Activated CD4-positive, alpha-beta memory T cell treated with anti-CD3 and anti-CD28 coated beads, Interleukin-2, amount 10 ng/mL, durations not matched to agents 7 days and 5 days (primary cell): ENCODE measurements at places on chromosomes 2 and 18. TPM values are rescaled to one million over a fixed set of nuclear protein-coding genes. Genes with fewer than 3 reads are reported as not detected.

DNA sequence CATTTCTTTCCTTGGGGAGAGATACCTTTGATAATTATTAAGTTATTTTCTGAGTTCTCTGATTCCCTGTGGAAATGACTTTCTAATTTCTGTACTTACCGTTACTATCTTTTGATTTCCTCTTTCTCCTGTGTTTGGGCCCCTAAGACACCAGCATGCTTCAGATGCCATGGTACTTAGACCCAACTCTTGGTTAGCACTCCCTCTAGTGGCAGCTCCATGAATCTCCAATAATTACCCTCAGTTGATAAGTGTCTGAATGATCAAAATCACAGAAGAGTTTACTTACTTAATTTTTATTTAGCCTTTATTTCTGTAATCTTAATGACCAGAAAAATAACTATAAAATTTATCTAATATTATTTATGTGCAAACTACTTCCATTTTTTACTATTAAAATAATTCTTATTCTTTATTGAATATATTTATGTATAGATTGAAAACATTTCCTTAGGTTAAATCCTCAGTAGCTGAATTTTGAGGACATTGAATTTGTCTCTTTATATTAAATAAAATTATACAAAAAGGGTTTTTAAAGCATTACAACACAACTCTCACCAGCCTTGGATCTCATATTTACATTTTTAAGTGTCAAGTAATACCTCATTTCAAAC is 300.4 kb downstream of the KCNS3 start:
- DNase-seq = peak; percentile 23

DNA sequence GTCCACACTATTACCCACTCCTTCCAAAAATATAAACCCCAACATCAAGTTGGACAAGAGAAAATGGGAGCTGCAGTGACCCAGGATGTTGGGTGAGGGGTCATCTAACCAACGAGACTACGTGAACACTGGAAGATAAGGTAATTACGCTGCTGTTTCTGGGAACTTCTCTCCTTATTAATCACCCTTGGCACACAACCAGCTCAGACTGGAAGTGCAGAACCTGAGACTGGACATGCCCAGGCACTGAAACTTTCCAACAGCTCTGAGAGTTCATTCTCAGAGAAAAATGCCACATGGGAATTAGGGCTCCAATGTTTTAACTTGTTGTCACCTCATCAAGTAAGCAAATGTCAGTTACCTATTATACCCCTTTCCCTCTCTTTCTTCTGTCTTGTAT is 135.3 kb downstream of the CCDC148 start:
- DNase-seq = no peak

DNA sequence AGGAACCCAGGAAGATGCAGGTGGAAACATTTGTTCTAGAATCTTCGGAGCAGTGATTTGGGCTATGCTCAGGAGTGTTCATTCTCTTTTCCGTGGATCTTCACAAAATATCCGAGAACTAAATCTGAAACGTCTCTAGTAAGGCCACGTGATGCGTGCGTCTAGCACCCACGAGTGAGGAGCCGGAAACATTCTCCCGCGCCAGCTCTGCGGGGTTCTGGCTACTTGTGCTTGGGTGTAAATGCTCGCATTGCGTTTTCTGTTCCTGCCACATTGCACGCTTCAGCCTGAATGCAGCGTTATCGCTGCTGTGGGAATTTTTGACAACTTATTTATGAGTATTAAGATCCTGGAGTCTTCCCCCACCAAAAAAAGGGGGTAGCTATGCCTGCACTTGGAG is 71.4 kb downstream of the KLHL29 start:
- DNase-seq = no peak

- DNase-seq = no peak
These were observed 2.5 kb upstream of the ADRA2B start for GRCh38 chr2:96118698-96119388.

DNA sequence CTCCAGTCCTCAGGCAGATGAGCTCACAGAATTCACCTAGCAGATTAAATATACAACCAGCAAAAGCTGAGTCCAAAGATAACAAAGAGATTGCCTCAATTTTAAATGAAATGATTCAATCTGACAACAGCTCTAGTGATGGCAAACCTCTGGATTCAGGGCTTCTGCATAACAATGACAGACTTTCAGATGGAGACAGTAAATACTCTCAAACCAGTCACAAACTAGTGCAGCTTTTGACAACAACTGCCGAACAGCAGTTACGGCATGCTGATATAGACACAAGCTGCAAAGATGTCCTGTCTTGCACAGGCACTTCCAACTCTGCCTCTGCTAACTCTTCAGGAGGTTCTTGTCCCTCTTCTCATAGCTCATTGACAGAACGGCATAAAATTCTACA is 86.0 kb downstream of the PTRHD1 start:
- no peak for DNase-seq

DNA sequence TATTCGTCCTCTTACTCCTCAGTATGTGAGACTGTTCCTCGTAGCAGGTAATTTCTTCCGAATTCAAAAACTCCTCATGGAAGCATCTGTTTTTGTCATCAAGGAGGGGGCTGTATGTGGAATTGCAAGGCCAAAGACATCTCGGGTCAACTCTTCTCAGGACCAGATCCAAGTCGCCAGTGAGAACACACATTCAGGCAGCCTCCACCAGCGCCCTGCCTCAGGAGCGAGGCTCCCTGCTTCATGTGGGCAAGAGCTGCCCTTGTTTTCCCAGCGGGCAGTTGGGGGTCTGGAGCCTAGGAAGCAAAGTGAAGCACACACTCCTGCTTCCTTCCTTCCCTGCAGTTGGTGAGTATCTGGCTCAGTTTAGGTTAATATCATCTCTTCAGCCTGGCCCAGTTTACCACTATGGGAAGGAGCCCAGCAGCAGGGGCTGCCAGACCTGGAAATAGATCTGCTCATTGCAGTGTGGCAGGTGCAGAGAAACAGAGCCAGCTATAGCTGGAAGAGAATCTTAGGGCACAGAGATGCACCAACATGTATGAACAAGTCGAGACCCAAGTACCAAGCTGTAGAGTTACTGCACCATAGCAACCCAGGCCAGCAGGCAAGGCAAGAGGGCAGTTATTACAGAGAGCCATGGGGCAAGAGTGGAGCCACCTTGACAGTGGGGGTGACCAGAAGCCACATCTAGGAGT is 25.3 kb downstream of the TMEM127 start:
- DNase-seq = no peak

GRCh38 chr2:64586883-64587481 is 62.9 kb downstream of the AFTPH start:
- DNase-seq = no peak

- DNase-seq = no peak
These were observed 115.1 kb downstream of the RTP5 start for GRCh38 chr2:241984658-241985057.

- DNase-seq = no peak
These were observed 81.0 kb downstream of the SEMA4F start for GRCh38 chr2:74735009-74735408.

GRCh38 chr18:54100920-54101470 is 123.5 kb downstream of the MBD2 start:
- DNase-seq = no peak

DNA sequence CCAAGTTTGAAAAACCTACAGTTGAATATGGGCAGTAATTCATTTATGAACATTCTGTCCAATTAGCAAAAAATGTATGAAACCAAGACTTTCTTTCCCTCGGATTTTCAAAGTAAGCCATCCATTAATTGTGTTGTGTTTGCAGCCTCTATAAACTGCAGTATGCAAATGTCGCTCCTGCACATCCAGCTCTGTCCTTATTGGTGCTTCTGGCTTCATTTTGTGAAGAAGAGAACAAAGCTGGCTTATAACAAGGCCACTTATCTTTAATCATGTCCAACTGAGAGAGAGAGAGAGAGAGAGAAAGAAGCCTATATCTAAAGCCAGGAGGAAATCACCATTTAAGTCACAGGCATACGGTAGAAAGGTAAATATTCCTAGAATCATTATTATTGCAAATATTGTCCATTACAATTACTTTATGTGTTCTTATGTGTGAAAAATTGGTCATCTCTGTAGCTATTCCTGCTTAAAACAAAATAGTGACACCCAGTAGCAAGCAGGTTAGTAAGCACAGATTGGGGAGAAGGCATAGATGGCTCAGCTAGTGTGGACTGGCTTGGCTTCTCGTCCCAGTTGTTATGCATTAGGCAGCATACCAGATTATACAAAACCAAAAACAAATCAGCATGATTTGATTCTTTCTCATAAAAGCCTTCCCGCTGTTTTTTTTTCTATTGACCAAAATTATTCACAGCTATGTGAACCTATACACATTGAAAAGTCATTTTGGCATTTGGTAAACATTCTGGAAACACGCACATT is 726.4 kb upstream of the SOX11 start:
- DNase-seq = no peak

- no peak for DNase-seq
These were observed 59.8 kb downstream of the NDUFA10 start for GRCh38 chr2:239965318-239965717.

GRCh38 chr18:22210311-22210754 is 40.9 kb downstream of the GATA6 start:
- DNase-seq = no peak

DNA sequence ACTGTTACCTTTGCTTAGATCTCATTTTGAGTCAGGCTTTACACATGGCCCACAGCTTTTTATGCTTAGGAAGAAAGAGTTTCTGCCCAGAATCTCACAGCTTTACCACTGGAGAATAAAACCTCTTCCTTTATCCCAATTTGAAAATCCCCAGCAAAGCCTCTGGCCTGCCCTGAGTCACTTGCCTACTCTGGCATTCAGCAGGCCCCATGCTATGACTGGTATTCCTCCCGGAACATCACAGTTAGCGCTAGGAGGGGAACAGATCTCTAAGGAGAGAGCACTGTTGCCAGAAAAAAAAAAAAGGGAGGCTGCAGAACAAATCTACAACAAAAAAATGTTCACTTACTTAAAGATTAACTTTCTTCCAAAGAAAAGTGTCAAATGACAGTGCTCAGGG is 152.9 kb upstream of the DNMT3A start:
- no peak for DNase-seq

DNA sequence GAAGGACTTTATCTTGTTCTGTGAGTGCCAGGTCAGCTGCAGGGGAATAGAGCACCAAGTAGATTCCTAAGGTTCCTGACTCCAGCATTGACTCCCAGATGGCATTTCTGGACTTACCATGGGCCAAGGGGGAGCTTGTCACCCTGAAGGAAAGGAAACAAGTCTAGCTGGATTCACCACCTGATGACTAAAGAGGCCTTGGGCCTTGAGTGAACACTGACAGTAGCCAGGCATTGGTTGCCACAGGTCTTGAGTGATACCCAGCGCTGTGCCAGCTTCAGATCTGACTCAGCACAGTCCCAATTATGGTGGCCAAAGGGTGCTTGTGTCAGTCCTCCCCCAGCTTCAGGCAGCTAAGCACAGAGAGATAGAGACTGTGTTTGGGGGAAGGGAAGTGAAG is 40.1 kb upstream of the CAPN13 start:
- DNase-seq = no peak

The EPHA4 gene
- total RNA-seq = 11.7 TPM

The SIX2 gene
- total RNA-seq = not detected

The FAM110C gene
- total RNA-seq = 4.8 TPM
